Esophagus muscularis mucosa (tissue), 4 donors: ENCODE measurements at places on chromosomes 2 and 18. TPM values are rescaled to one million over a fixed set of nuclear protein-coding genes. Genes with fewer than 3 reads are reported as not detected.

Gene CPLX4
- not detected for total RNA-seq

Gene MORN2
- 8.7 TPM for total RNA-seq

Gene ATOH8
- total RNA-seq: 45.2 TPM

Gene ALKAL2
- 11.9 TPM for total RNA-seq

Gene PLEKHA3
- total RNA-seq: 23.5 TPM

Gene ARHGAP28
- total RNA-seq: 0.83 TPM

Gene EFEMP1
- 57.3 TPM for total RNA-seq

Gene TWIST2
- 46.9 TPM for total RNA-seq

Gene TUBA4B
- total RNA-seq: not detected

Gene MARS2
- 5.6 TPM for total RNA-seq

Gene TUBA3D
- not detected for total RNA-seq

DNA sequence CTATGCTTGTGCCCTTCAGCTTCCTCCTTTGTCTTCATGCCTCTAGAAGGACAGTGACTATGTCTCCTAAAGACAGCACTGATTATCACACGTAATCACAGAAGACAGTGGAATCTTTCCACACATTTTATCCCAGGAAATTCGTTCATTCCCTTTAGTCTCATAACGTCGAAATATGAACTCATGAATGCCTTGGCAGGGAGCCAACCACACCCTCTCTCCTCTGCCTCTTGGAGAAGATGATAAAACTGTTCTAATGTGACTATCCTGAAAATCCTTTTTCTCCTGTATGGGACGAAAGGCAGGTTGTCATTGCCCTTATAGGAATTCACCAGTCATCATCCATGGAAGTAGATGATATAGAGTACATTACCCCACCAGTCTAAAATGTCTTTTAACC lies 726.6 kb upstream of the FANCL start:
- H3K27me3 ChIP-seq: no peaks in the 10 kb centered on the region
- no peaks in the 10 kb centered on the region for H3K4me1 ChIP-seq
- DNase-seq: no peak
- no peaks in the 10 kb centered on the region for H3K36me3 ChIP-seq

GRCh38 chr2:209579230-209579749 lies 155.4 kb downstream of the MAP2 start:
- no peak for DNase-seq
- H3K27ac ChIP-seq: no peak overlapping the region
- peak overlapping the region; percentile 18 for H3K4me3 ChIP-seq
- H3K27me3 ChIP-seq: no peaks in the 10 kb centered on the region
- no peaks in the 10 kb centered on the region for H3K4me1 ChIP-seq
- no peaks in the 10 kb centered on the region for H3K36me3 ChIP-seq

DNA sequence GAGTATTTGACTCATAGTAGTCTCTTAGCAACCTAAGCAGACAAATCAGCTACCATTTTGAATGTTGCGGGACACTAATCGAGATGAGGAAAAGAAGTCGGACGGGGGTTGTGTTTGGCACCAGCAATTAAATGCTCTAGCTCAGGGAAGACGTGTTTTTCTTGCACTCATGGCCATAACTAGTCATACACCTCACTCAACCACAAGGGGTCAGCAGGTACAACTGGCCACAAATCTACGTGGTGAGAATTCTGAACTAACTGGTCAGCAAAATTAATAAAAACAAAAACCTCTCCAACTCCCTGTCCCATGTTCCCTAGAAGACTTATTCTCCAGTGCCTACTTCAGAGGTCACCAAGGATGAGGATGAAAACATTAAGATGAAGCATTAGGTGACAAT lies 1467.8 kb downstream of the DPP10 start:
- no peaks in the 10 kb centered on the region for H3K27me3 ChIP-seq
- no peak overlapping the region for H3K4me3 ChIP-seq
- H3K27ac ChIP-seq: no peak overlapping the region
- no peaks in the 10 kb centered on the region for H3K4me1 ChIP-seq

DNA sequence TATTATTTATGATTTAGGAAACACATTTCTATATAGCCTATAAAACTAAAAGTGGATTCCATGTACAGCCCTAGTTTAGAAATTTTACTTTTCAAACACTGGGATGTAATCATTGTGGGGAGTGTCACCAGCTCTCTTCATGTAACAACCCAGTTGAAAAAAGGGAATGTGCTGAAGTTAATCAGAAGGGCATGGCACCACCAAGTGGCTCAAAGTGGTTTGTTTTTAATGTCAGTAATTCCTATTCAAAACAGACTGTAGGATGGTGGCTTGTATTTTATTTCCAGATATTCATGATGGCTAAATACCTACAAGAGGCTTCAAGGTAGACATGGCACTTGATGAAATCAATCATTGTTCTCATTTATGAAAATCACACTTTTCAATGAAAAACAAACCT lies 58.1 kb upstream of the TMEM182 start:
- no peaks in the 10 kb centered on the region for H3K36me3 ChIP-seq
- H3K4me1 ChIP-seq: no peaks in the 10 kb centered on the region
- no peak overlapping the region for H3K27ac ChIP-seq
- H3K4me3 ChIP-seq: no peak overlapping the region
- DNase-seq: peak; percentile 12

DNA sequence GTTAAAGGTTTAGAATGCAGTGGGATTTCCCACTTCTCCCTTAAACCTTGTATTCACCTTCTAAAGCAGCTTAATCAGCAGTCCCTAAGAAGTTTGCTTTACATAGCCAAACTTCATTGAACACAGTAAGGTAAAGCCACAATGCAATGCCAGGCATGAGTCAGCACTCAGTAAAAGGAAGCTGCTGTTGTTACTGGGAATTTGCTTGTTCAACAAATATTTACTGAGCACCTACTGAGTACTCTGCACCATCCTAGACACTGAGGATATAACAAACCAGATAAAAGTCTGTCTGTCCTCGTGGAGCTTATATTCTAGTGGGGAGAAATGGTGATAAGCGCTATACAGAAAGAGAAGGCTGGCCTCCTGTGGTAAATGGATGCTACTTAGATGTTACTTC lies 162.7 kb downstream of the PKP4 start:
- H3K27ac ChIP-seq: no peak overlapping the region
- no peaks in the 10 kb centered on the region for H3K4me1 ChIP-seq
- H3K27me3 ChIP-seq: no peaks in the 10 kb centered on the region
- no peak for DNase-seq
- H3K36me3 ChIP-seq: peaks cover 43% of the 10 kb centered on the region
- H3K4me3 ChIP-seq: no peak overlapping the region

DNA sequence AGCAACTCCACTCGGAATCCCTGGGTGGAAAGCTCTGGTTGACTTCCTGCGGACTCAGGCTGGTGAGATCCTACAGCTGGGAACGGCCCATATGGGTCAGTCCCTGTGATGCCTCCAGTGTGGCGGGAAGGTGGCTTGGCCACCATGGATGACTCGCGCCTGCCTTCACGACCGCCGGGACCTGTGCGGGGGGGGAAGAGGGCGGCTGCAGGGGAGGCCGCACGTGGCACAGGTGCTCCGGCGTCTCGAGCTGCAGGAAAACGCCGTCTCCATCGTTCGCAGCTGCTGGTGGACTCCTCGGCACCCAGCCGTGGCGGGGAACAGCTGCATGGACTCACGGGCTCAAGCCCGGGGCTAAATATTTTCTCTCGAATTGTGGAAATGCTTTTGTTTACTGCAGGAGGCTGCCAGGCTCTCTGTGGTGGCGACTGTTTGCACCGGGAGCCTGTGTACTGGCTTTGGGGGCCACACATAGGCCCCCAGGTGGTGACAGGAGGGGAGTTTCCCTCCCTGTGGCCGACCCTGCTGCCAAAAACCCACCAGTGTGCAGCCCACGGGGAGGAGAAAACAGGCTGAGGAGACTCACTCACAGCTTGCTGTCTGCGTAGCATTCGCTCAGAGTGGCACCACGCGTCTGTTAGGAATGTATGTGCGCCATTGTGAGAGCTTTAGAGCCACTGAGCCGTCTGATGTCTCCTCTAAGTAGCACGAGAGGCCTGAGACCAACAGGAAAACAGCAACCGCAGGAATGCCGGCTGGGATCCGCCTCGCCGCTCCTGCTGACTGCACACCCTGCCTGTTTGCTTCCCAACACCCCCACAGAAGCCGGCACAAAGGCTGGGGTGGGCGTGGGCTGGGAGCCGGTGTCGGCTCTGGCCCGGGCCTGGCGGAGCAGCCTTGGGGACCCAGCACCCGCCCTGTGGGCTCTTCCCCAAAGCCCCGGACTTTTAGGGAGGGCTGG lies 89.2 kb downstream of the NFATC1 start:
- peaks cover 17% of the 10 kb centered on the region for H3K36me3 ChIP-seq
- peak overlapping the region; percentile 50 for H3K27ac ChIP-seq
- H3K4me3 ChIP-seq: peak overlapping the region; percentile 11
- H3K27me3 ChIP-seq: no peaks in the 10 kb centered on the region

GRCh38 chr18:65907281-65907680 lies 156.5 kb downstream of the CDH7 start:
- H3K4me1 ChIP-seq: no peaks in the 10 kb centered on the region
- H3K36me3 ChIP-seq: no peaks in the 10 kb centered on the region
- H3K27me3 ChIP-seq: no peaks in the 10 kb centered on the region
- DNase-seq: no peak
- no peak overlapping the region for H3K4me3 ChIP-seq

DNA sequence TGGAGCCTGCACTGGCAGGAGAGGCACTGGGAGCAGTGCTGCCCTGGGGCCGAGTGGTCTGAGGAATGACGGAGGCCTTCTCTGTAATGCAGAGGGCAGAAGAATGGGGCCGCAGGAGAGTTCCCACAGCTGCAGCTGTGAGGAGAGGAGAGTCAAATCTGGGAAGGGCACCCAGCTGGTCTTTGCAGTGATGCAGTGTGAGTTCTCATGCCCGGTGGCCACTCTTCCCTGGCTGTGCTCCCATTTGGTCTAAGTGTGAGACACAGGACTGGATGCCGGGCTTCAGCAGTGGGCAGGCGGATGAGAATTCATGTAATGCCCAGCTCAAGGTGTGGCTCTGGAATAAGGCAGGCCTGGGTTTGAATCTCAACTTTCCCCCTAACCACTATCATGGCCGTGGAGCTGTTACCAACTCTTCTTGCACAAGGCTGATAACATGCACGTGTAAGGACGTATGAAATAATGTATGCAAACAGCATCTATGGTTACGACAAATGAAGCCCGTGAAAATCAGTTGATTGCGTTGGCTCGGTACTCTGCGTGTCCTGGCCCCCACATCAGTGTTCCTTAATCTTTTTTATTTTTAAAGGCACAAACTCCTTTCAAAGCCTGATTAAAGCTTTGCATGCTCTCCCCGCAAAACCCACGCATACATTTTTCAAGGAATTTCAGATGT lies 71.6 kb downstream of the ACKR3 start:
- H3K4me3 ChIP-seq: no peak overlapping the region
- H3K4me1 ChIP-seq: peaks cover 24% of the 10 kb centered on the region
- H3K27me3 ChIP-seq: peaks cover 4% of the 10 kb centered on the region
- peak overlapping the region; percentile 83 for H3K27ac ChIP-seq
- no peaks in the 10 kb centered on the region for H3K36me3 ChIP-seq

GRCh38 chr2:176087330-176088047 lies 3.7 kb upstream of the EVX2 start:
- H3K36me3 ChIP-seq: no peaks in the 10 kb centered on the region
- peak overlapping the region; percentile 37 for H3K4me3 ChIP-seq
- peaks cover 54% of the 10 kb centered on the region for H3K4me1 ChIP-seq
- H3K27me3 ChIP-seq: peaks cover 90% of the 10 kb centered on the region
- no peak for DNase-seq

- H3K4me1 ChIP-seq: peaks cover 5% of the 10 kb centered on the region
- no peak overlapping the region for H3K27ac ChIP-seq
- no peak overlapping the region for H3K4me3 ChIP-seq
- no peaks in the 10 kb centered on the region for H3K36me3 ChIP-seq
Observed at GRCh38 chr18:45227001-45227742, 388.1 kb upstream of the SLC14A2 start.

- no peak overlapping the region for H3K27ac ChIP-seq
- DNase-seq: no peak
- H3K36me3 ChIP-seq: no peaks in the 10 kb centered on the region
- no peaks in the 10 kb centered on the region for H3K27me3 ChIP-seq
- no peak overlapping the region for H3K4me3 ChIP-seq
Observed at GRCh38 chr2:211692689-211693088, 845.9 kb downstream of the ERBB4 start.

GRCh38 chr2:100142393-100142792 lies at the start of gene AFF3:
Gene AFF3, minus strand, starts transcription at chr2:100142590. Its CDS starts 38,136 bp downstream, at chr2:100104454.
- no peaks in the 10 kb centered on the region for H3K27me3 ChIP-seq
- no peak for DNase-seq
- H3K4me1 ChIP-seq: no peaks in the 10 kb centered on the region
- H3K27ac ChIP-seq: no peak within 1 kb of the TSS
- no peak within 1 kb of the TSS for H3K4me3 ChIP-seq

GRCh38 chr2:7880566-7880965 lies 801.3 kb upstream of the ID2 start:
- no peaks in the 10 kb centered on the region for H3K36me3 ChIP-seq
- peaks cover 3% of the 10 kb centered on the region for H3K4me1 ChIP-seq
- no peaks in the 10 kb centered on the region for H3K27me3 ChIP-seq
- no peak overlapping the region for H3K4me3 ChIP-seq
- H3K27ac ChIP-seq: no peak overlapping the region

- H3K27ac ChIP-seq: no peak overlapping the region
- H3K27me3 ChIP-seq: no peaks in the 10 kb centered on the region
- H3K36me3 ChIP-seq: no peaks in the 10 kb centered on the region
- no peak overlapping the region for H3K4me3 ChIP-seq
Observed at GRCh38 chr2:53379547-53379946, 388.1 kb upstream of the CHAC2 start.

GRCh38 chr2:216012830-216013079 lies 596 bp downstream of the MREG start:
- H3K27ac ChIP-seq: no peak overlapping the region
- H3K4me1 ChIP-seq: peaks cover 16% of the 10 kb centered on the region
- H3K27me3 ChIP-seq: no peaks in the 10 kb centered on the region
- H3K36me3 ChIP-seq: no peaks in the 10 kb centered on the region
- DNase-seq: peak; percentile 66

GRCh38 chr18:7755753-7756475 lies 188.8 kb downstream of the PTPRM start:
- no peaks in the 10 kb centered on the region for H3K36me3 ChIP-seq
- DNase-seq: no peak
- H3K27ac ChIP-seq: no peak overlapping the region
- H3K4me3 ChIP-seq: no peak overlapping the region

GRCh38 chr2:239499726-239500573 lies 99.1 kb upstream of the HDAC4 start:
- H3K27ac ChIP-seq: peak overlapping the region; percentile 10
- no peak for DNase-seq
- no peak overlapping the region for H3K4me3 ChIP-seq
- peaks cover 20% of the 10 kb centered on the region for H3K4me1 ChIP-seq

DNA sequence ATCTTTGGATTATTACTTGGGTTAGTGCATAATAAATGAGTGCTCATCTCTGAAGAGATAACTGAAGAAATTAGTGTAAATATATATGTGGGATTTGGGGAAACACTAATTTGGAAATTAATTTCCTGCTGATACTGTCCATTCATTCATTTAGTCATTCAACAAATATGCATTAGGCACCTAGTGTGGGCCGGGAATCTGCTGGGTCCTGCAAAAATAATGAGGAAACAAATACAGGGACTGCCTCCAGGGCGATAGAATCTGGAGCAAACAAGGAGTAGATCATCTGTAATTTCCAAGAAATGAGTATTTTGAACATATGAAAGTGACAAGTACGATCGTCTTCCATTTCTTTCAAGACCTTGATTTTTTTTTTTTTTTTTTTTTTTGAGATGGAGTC lies 203.7 kb upstream of the LYPD1 start:
- no peaks in the 10 kb centered on the region for H3K27me3 ChIP-seq
- no peak overlapping the region for H3K27ac ChIP-seq
- no peaks in the 10 kb centered on the region for H3K36me3 ChIP-seq
- no peak overlapping the region for H3K4me3 ChIP-seq
- H3K4me1 ChIP-seq: no peaks in the 10 kb centered on the region
